ENCODE measurements at places on chromosomes 16 and 17. TPM values are rescaled to one million over a fixed set of nuclear protein-coding genes. Genes with fewer than 3 reads are reported as not detected.

- no peak for DNase-seq
Observed at GRCh38 chr17:29176558-29177351, 3.4 kb downstream of the MYO18A start.

GRCh38 chr17:64173646-64174045, 43.7 kb upstream of the ERN1 start:
- DNase-seq, result no peak

GRCh38 chr17:10699856-10700255, 2.5 kb downstream of the ADPRM start:
- no peak for DNase-seq

- DNase-seq, result no peak
Observed at GRCh38 chr16:8632675-8633182, 11.2 kb downstream of the METTL22 start.

DNA sequence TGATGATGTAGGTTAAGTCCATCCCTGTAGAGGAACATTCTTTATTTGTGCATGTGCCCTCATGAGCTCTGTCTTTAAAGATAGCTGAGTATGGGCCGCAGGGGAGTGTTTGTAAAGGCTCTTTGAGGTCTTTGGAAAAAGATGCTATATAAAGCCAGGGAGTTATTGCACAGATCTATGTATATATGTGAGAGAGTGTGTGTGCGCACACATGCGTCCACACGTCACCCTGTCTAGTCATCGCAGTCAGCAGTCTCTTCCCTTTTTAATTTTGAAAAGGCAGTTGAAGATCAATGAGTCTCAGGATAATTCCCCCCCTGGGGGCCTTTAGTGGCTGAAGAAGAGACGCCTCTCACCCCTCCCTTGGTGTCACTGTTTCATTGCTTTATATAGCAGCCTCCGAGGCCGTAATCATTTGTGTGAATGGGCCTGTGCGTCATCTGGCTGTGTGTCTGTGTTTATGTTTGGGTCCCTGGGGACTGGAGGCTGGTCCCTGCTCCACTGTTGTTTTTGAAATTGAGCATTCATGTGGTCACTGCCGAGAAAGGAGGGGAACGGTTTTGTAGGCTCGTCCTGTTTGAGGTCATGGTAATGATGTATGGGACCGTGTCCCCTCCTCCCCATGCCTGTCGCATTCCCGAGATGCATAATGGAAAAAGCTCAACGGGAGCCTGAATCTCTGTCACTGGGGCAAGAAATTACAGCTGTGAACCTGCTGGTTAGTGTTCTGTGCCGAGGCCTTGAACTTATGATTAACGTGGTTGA, 143.9 kb downstream of the SNX29 start:
- no peak for DNase-seq

DNA sequence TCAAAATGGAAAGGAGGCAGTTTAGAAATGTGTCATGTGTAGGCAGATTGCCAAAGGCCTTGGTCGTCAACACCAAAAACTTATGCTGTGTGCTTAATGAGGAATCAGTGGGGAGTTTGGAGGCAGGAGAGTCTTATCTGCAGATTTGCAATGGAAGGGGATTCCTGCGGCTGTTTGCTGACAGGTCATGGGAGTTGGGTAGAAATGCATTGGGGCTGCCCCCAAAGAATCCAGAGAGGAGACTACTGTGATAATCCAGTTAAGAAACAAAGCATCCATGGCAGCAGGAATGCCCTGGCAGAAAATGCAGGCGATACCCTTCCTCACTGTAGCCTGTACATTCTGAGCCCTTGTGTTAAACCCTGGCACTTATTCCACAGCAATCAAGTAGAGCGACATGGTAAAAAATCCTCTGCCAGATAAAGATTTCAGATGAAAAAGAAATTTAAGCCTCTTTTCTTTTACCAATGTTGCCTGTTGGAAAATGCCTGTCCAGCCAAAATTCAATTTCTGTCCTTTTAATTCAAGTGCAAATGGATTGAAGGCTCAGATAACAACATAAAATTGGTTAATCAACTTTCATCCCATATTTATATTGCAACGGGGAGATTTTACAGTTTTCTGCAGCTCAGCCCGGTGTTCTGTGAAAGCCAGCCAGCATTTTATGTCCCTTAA, 491.0 kb upstream of the CDH5 start:
- no peak for DNase-seq

DNA sequence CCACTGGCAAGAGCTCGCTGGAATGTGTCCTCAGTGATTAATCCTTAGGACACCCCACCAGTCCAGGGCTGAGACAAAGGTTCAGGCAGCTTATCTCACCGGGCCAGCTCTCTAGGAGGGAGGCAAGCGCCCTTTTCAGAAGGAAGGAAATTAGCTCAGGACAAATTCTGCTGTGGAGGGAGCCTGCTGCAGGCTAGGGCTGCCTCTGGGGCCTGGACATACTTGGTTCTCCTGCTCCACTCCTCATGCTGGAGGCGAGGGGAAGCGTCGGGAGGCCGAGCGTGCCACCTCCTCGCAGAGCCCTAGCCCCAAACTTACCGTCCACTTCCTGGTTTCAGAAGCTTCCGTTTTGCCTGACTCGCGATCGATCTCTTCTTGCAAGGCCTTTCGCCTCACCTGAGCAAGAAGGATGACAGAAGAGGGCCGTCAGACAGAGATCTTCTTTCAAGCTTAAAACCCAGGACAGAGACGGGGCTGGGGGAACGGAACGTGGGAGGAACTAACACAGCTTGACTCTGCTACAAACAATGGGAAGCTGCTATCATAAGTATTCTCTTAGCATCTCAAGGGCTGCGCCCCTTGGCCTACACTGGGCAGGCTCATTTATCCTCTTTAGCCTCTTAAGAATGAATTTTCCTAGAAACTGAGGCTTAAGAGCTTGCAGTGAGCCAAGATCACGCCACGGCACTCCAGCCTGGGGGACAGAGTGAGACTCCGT, 7.7 kb downstream of the KNOP1 start:
- no peak for DNase-seq

- DNase-seq, result no peak
Observed at GRCh38 chr16:50657241-50657640, 23.9 kb downstream of the SNX20 start.

FOXN1 gene
- 0.29 TPM for total RNA-seq

GRCh38 chr17:12302711-12303110, 282.0 kb downstream of the MAP2K4 start:
- no peak for DNase-seq

GRCh38 chr17:83085103-83085502, 5.7 kb downstream of the METRNL start:
- no peak for DNase-seq

GRCh38 chr17:76232342-76232741, 8.0 kb downstream of the RNF157 start:
- DNase-seq, result no peak

NRN1L gene
- total RNA-seq, result 1.3 TPM

- DNase-seq, result no peak
Observed at GRCh38 chr16:46918905-46919792, 35.0 kb downstream of the GPT2 start.

GRCh38 chr17:9991351-9991750, 86.3 kb upstream of the RCVRN start:
- DNase-seq, result no peak

TBC1D3I gene
- 0.64 TPM for total RNA-seq

DNA sequence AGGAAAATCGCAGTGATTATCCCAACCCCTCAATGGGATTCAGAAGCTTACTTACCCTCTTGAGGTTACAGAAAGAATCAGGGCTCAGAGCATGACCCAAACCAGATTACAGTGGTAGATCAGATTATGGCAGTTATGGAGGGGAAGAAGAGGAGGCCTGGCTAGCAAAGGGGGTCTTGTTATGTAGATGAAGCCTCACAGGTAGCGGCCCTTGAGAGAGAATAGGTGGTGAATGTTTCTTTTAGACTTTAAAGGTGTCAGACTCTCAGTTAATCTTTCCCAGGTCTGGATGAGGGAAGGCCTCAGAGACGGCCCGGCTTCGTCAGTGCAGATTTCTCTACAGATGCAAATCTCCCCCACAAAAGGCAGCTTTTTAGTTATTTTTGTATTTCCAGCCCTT, 15.6 kb downstream of the RNF112 start:
- no peak for DNase-seq

ITGA2B gene
- 0.66 TPM for total RNA-seq

GRCh38 chr17:74244548-74244947, 29.5 kb upstream of the DNAI2 start:
- no peak for DNase-seq

GRCh38 chr16:381789-382717, at the start of gene PGAP6:
PGAP6 (minus strand) TSS chr16:381978; CDS start chr16:381821, 157 bp downstream.
- no peak for DNase-seq

- DNase-seq, result no peak
Observed at GRCh38 chr17:10117581-10118001, 80.8 kb downstream of the GAS7 start.

- no peak for DNase-seq
Observed at GRCh38 chr16:46711106-46712058, 21.9 kb downstream of the ORC6 start.

DNA sequence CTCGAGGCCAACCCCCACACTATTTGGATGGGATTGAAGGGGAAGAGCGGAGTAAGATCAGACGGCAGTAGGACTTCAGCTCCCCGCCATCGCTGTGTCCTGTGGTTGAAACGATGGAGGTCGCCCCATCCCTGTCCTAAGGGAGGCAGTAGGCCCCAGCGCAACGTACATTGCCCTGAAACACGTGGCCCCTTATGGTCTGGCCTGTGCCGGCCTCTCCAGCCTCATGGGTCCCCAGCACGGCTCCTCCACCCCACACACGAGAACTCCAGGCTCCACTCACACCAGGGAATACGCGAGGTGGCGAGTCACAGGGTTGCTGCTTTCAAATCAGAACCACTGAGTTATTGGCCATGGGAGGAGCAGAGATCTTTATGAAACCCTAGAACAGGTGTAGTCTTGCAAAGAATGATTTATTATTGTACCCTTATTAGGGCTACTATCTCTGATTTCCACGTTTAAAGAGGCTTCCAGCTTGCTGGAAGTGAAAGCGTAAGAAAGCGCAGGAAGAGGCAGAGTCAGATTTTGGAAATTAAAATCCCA, 669 bp upstream of the DCTPP1 start:
- no peak for DNase-seq

DNA sequence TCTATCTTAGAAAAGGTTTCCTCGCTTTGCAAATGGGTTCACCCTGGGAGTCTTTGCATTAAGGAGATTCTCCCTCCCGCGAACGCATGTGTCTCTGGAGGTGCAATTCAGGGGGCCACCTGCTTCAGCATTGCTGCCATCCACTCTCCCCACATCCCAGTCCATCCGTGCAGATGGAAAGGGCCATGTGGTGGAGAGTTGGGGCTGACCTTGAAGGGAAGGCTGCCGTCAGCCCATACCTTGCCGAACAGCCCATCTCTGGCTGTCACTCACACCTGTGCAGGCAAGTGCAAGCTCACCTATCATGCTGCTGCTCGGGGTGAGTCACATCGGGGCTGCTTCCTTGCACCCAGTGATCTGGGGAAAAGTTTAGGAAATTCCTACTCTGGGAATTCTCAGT, 106.1 kb downstream of the ZNF423 start:
- no peak for DNase-seq

MT1X gene
- total RNA-seq, result 5,417 TPM

DNA sequence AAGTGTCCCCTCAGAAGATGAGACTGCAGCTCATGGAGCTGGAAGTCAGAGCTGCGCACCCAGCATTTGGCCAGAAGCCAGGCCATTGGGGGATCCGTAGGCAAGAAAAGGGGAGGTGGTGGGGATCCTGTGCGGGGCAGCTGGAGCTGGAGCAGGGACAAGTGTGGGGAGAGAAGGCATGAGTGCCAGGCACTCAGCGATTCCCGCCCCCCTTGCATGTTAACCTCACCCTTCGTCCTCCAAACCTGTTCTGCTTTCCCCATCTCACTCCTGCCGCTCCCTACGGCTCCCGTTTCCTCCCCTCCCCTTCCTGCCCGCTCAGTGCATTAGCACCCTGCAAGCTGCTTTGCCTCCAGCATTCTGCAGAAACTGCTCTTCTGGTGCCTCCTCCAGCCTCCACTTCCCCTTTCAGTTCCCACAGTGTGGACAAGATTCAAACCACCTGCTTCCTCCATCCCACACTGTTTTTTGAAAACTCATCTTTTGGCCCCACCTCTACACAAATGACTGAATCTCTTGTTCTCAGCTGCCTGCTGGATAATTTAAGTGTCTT, 5.6 kb downstream of the ALOX15 start:
- no peak for DNase-seq

DNA sequence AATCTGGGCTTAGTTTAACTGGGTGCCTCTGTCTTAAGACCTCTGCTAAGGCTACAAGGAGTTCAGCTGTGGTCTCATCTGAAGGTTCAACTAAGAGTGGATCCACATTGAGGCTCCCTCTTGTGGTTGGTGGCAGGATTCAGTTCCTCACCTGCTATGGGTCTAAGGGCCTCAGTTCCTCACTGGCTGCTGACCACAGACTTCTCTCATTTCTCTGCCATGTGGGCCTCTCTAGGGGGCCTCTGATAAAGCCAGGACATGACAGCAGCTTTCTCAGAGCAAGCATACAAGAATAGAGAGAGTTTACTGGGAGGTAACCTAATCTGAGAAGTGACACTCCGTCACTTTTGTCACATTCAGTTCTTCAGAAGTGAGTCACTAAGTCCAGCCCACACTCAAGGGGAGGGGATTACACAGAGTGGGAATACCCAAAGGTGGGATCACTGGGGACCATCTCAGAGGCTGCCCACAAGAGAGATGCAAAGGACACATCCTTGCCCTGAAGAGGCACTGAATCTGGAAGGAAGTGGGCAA, 19.2 kb upstream of the ABAT start:
- no peak for DNase-seq

GRCh38 chr16:62392698-62393097, 356.5 kb upstream of the CDH8 start:
- no peak for DNase-seq

- DNase-seq, result no peak
Observed at GRCh38 chr17:16261049-16261448, 44.0 kb downstream of the PIGL start.

- DNase-seq, result no peak
Observed at GRCh38 chr16:14562691-14563491, 67.2 kb downstream of the PARN start.

ZPBP2 gene
- total RNA-seq, result not detected

DNA sequence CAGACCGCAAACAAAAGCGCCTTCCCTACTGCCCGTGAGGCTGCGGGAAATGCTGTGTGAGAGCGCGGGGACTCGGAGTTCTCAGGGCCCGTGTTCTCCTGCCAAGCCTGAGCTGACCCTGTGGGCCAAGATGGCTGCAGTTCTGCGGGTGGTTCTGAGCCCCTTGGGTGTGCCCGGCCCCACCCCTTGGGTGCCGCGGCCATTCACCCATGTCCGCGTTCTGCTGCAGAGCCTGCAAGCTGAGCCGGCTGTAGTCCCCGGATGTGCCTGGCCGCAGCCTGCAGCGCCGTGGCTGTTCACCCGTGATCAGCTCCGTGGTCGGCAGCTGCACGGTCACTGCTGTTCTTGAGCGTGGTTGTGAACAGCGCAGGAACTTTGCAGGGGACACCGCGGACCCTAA, 20.0 kb downstream of the ACSF3 start:
- DNase-seq, result no peak

CYTH1 gene
- total RNA-seq, result 50.7 TPM
